Activated CD4-positive, alpha-beta T cell treated with anti-CD3 and anti-CD28 coated beads for 36 hours (primary cell): ENCODE measurements at places on chromosomes 2 and 18. TPM values are rescaled to one million over a fixed set of nuclear protein-coding genes. Genes with fewer than 3 reads are reported as not detected.

Gene TIMM21
- total RNA-seq: 52.8 TPM

GRCh38 chr2:100878000-100878791 is 58.3 kb downstream of the NPAS2 start:
- no peaks in the 10 kb centered on the region for H3K36me3 ChIP-seq
- peaks cover 28% of the 10 kb centered on the region for H3K4me1 ChIP-seq
- DNase-seq: no peak

GRCh38 chr18:43507842-43508481 is 230.7 kb upstream of the SYT4 start:
- no peak for DNase-seq
- no peak overlapping the region for H3K4me3 ChIP-seq
- no peaks in the 10 kb centered on the region for H3K36me3 ChIP-seq
- no peaks in the 10 kb centered on the region for H3K27me3 ChIP-seq

DNA sequence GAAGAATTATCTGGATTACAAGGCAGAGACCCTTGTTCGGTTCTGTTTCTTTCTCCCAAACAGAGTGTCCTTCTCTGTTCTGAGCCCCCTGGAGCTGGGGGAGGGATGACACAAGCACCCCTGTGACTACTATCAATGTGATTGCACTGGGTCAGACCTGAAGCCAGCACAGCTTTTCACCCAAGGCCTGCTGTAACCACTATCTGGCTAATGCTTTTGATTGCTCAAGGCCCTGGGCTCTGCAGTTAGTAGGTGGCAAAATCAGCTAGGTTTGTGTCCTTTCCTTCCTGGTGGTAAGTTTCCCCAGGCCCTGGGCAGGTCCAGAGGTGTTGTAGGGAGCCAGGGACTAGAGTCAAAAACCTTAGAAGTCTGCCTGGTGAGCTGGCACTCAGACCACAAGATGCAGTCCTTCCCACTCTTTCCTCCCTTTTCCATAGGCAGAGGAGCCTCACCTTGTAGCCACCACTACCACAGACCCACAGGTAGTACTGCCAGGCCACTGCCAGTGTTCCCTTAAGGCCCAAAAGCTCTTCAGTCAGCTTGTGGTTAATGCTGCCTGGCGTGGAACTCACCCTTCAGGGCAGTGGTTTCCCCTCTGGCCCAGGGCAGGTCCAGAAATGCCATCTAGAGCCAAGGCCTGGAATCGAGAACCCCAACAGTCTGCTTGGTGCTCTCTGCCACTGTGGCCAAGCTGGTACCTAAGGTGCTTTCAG is 83.0 kb downstream of the FAM117B start:
- H3K4me1 ChIP-seq: peaks cover 39% of the 10 kb centered on the region
- no peak overlapping the region for H3K27ac ChIP-seq
- no peaks in the 10 kb centered on the region for H3K27me3 ChIP-seq
- peaks cover 23% of the 10 kb centered on the region for H3K36me3 ChIP-seq
- H3K4me3 ChIP-seq: no peak overlapping the region

- H3K4me1 ChIP-seq: peaks cover 5% of the 10 kb centered on the region
- peaks cover 33% of the 10 kb centered on the region for H3K27me3 ChIP-seq
- H3K36me3 ChIP-seq: peaks cover 5% of the 10 kb centered on the region
- H3K4me3 ChIP-seq: no peak overlapping the region
- no peak for DNase-seq
- H3K27ac ChIP-seq: no peak overlapping the region
Measured at GRCh38 chr2:286774-287392, 1.0 kb downstream of the ALKAL2 start.

GRCh38 chr2:127506510-127506909 is 19.8 kb downstream of the IWS1 start:
- H3K4me1 ChIP-seq: peaks cover 42% of the 10 kb centered on the region
- H3K4me3 ChIP-seq: no peak overlapping the region
- no peaks in the 10 kb centered on the region for H3K27me3 ChIP-seq
- peaks cover 44% of the 10 kb centered on the region for H3K36me3 ChIP-seq
- no peak for DNase-seq

DNA sequence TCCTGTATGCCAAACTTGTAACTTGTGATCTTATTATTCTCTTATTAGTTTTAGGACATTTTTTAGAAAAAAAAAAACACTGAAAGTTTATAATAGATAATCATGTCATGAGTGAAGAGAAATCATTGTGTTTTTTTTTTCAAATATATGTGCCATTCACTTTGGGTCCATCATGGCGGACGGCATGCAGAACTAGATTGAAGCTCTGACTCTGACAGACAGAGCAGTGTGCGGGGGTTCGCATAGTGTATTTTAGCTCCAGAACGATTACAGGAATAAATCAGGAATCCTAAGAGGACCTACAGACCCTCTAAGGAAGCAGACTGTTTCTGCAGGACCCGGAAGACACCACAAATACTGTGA is 484.4 kb upstream of the REG3G start:
- no peak overlapping the region for H3K27ac ChIP-seq
- no peak for DNase-seq
- no peaks in the 10 kb centered on the region for H3K27me3 ChIP-seq
- H3K4me1 ChIP-seq: no peaks in the 10 kb centered on the region

DNA sequence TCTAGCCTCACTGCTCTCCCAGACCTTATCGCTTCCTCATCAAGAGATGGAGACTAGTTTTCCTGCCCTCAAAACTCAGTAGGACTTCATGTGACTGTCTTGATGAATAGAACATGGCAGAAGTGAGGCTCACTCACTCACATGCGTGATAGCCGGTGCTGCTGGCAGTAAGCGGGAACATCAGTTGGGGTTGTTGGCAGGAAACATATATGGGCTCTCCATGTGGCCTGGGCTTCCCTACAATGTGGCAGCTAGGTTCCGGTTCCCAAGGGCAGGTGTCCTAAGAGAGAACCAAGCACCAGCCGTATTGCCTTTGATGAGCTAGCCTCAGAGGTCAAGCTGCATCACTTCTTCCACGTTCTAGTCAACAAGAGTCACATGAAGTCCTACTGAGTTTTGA is 15.2 kb upstream of the FAHD2A start:
- H3K27ac ChIP-seq: no peak overlapping the region
- H3K4me3 ChIP-seq: no peak overlapping the region
- H3K27me3 ChIP-seq: peaks cover 2% of the 10 kb centered on the region
- DNase-seq: no peak
- no peaks in the 10 kb centered on the region for H3K4me1 ChIP-seq

- no peaks in the 10 kb centered on the region for H3K4me1 ChIP-seq
- no peaks in the 10 kb centered on the region for H3K27me3 ChIP-seq
- H3K4me3 ChIP-seq: no peak overlapping the region
- no peak overlapping the region for H3K27ac ChIP-seq
- DNase-seq: no peak
- peaks cover 12% of the 10 kb centered on the region for H3K36me3 ChIP-seq
Measured at GRCh38 chr2:43469094-43469493, 126.7 kb downstream of the THADA start.

Gene TACR1
- total RNA-seq: not detected

Gene MYOM1
- total RNA-seq: 0.95 TPM

Gene ZNG1B
- total RNA-seq: 44.9 TPM

GRCh38 chr2:216741223-216741593 is 45.9 kb upstream of the IGFBP5 start:
- no peak for DNase-seq
- H3K27ac ChIP-seq: no peak overlapping the region
- no peak overlapping the region for H3K4me3 ChIP-seq
- no peaks in the 10 kb centered on the region for H3K4me1 ChIP-seq
- H3K27me3 ChIP-seq: peaks cover 5% of the 10 kb centered on the region

DNA sequence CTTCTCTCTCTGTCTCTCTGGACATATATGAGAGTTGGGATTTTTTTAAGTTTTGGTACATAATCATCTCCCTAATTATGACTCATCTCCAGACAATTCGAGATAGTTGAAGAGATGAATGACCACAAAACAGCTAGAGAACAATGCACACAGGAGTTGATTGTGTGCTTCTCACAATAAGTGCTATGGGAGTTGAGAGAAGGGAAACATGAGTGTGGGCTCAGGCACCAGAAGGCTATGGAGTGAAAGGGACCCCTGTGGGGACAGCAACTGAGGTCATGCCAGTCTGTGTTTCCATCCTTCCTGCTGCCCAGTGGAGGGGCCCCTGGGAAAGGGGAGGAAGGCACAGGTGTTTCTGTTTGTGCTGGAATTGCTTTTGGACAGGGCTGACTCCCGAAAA is 6.5 kb upstream of the YWHAQ start:
- H3K27ac ChIP-seq: peak overlapping the region; percentile 6
- no peaks in the 10 kb centered on the region for H3K36me3 ChIP-seq
- peaks cover 19% of the 10 kb centered on the region for H3K4me1 ChIP-seq
- no peak overlapping the region for H3K4me3 ChIP-seq
- DNase-seq: no peak

Gene CYBRD1
- 0.74 TPM for total RNA-seq

GRCh38 chr2:176582990-176583481 is 313.8 kb downstream of the MTX2 start:
- H3K27ac ChIP-seq: no peak overlapping the region
- H3K4me3 ChIP-seq: no peak overlapping the region
- H3K36me3 ChIP-seq: no peaks in the 10 kb centered on the region
- H3K27me3 ChIP-seq: peaks cover 22% of the 10 kb centered on the region
- H3K4me1 ChIP-seq: peaks cover 2% of the 10 kb centered on the region

DNA sequence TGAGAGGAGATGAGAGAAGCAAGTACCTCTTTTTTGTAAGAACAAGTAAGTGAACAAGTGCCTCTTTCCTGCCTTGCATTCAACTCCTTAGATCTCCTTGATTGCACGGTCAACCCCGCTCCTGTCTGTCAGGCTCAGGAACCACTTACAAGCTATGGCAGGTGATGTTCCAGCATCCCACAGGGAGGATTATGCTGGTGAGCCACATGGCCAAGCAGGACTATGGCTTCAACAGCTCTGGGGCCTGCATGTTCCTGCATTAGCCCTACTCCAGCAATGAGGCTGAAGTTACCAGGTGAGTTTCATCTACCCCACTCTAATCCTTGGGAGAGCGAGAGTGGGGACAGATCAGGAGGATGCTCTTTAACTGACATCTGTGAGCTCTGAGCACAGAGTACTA is 29.5 kb downstream of the TTC32 start:
- no peaks in the 10 kb centered on the region for H3K27me3 ChIP-seq
- peaks cover 20% of the 10 kb centered on the region for H3K4me1 ChIP-seq
- peaks cover 6% of the 10 kb centered on the region for H3K36me3 ChIP-seq
- no peak overlapping the region for H3K4me3 ChIP-seq
- no peak for DNase-seq
- no peak overlapping the region for H3K27ac ChIP-seq

- no peak overlapping the region for H3K27ac ChIP-seq
- no peak overlapping the region for H3K4me3 ChIP-seq
Measured at GRCh38 chr2:237374284-237375060, 39.5 kb downstream of the COL6A3 start.

DNA sequence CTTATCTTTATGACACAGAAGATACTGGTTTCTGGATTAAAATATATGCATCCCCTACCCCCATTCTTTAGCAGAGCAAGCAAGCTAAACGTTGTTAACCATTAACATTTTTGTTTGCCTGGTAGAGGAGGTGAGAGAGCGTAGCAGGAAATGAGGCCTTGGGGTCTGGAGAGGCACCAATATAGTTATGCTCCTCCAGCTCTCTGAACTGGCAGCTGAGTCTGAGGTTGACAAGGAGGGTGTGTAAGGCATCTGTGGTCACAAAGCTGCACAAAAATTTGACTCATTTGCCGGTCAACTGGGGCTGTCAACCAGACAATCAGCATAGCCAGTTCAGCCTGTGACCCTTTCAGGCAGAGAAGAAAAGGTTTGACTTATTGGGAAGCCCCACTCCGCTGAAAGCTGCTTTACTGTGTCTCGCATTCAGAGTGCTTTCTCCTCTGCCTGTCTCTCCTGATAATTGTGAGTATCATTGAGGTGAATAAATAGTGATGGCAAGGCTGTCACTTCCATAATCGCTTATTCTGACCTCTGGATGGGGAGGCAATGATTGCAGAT is 647.5 kb upstream of the SETBP1 start:
- no peak for DNase-seq
- H3K36me3 ChIP-seq: no peaks in the 10 kb centered on the region
- H3K4me3 ChIP-seq: no peak overlapping the region
- H3K27me3 ChIP-seq: no peaks in the 10 kb centered on the region
- H3K27ac ChIP-seq: no peak overlapping the region

- H3K4me1 ChIP-seq: peaks cover 5% of the 10 kb centered on the region
- no peak overlapping the region for H3K4me3 ChIP-seq
- H3K27ac ChIP-seq: no peak overlapping the region
Measured at GRCh38 chr18:58866773-58867150, 2.1 kb downstream of the ZNF532 start.

DNA sequence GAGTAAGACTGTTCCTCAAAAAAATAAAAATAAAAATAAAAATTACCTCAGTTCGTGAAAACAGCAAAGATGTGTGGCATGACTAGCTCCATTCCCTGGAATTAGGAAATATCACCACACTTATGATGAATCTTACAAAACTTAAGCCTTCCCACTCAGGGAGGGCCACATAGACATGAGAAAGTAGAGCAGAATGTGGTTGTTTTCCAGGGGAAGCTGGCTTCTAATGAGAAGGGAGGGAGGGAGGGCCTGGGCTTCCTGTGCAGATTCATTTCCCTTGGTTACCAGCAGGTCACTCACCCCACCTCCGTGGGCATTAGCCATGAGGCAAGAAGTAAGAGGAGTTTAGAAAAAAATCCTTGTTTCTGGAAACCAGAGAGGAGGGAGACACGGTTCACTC is 95.9 kb upstream of the RMDN2 start:
- no peak overlapping the region for H3K27ac ChIP-seq
- H3K4me1 ChIP-seq: peaks cover 22% of the 10 kb centered on the region
- H3K36me3 ChIP-seq: no peaks in the 10 kb centered on the region
- DNase-seq: no peak

- H3K27me3 ChIP-seq: peaks cover 14% of the 10 kb centered on the region
- H3K36me3 ChIP-seq: no peaks in the 10 kb centered on the region
- no peak overlapping the region for H3K4me3 ChIP-seq
- DNase-seq: no peak
- peaks cover 27% of the 10 kb centered on the region for H3K4me1 ChIP-seq
- H3K27ac ChIP-seq: no peak overlapping the region
Measured at GRCh38 chr2:60516383-60516811, 37.1 kb downstream of the BCL11A start.

DNA sequence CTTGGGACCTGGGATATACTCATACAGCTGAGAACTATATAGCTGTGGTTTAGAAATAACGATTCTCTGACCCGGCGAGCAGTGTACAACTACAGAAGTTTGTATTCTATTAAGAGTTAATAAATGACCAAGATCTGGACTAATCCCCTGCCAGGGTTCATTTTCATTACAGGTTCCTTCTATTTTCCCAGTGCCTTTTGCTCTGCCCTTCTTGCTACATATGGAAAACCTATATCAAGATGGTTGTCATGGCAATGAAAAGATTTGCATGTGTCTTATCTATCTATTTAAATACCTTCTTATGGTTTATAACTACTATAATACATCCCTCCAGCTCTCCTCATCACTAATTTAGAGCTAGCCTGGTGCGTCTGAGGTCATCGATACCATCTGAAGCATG is 965.2 kb downstream of the BCL11A start:
- H3K27ac ChIP-seq: no peak overlapping the region
- H3K4me1 ChIP-seq: no peaks in the 10 kb centered on the region
- no peaks in the 10 kb centered on the region for H3K27me3 ChIP-seq
- no peak for DNase-seq
